G401 (cell line): ENCODE measurements at places on chromosomes 12 and 14. TPM values are rescaled to one million over a fixed set of nuclear protein-coding genes. Genes with fewer than 3 reads are reported as not detected.
A peak's percentile ranks its signal among the peaks of the same experiment; 100 is the strongest.

KRT2 gene
- total RNA-seq = not detected in 2 replicates

BCL2L2 gene
- 16.4 and 17.3 TPM in 2 replicates for total RNA-seq

TUNAR gene
- total RNA-seq = not detected in 2 replicates

PIWIL1 gene
- total RNA-seq = 0.74 and 2.6 TPM in 2 replicates

OR4E2 gene
- not detected in 2 replicates for total RNA-seq

USP30 gene
- total RNA-seq = 20.5 and 21.6 TPM in 2 replicates

DNA sequence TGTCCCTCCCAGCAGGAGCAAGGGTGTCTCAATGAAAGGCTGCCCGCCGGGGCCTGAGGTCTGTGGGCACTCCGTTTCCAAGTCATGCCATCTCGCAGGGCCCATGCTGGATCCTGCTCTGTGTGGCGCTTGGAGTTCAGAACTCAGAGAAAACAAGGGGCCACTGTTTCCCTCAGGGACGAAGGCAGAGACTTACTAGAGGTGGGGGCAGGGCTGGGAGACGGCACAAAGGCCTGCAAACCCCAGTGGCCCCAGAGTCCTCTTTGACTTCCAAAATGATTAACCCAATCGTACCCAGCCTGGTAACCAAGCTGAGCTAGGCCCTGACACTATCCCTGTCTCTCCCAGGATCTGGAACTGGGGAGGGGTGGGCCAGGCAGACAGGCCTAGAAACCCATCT, 95.8 kb downstream of the ITPK1 start:
- DNase-seq = peak; percentile 46

DNA sequence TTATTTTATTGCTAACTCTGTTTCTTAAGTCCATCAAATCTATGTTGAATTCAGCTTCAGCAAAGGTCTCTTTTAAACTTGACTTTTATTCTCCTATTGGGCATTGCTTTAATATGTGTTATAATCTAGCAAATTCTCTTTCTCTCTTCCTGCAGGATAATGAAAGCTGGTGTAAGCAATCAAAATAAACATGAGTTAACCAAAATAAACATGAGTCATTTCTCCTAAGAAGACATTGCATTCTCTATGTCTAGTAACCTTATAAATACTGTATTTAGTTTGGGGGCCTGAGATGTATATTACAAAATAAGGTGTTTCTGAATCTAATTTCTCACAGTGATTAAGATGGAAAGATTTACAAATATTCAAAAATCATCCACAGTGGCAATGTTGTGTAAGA, 739.1 kb upstream of the ATXN7L3B start:
- DNase-seq = no peak

DNA sequence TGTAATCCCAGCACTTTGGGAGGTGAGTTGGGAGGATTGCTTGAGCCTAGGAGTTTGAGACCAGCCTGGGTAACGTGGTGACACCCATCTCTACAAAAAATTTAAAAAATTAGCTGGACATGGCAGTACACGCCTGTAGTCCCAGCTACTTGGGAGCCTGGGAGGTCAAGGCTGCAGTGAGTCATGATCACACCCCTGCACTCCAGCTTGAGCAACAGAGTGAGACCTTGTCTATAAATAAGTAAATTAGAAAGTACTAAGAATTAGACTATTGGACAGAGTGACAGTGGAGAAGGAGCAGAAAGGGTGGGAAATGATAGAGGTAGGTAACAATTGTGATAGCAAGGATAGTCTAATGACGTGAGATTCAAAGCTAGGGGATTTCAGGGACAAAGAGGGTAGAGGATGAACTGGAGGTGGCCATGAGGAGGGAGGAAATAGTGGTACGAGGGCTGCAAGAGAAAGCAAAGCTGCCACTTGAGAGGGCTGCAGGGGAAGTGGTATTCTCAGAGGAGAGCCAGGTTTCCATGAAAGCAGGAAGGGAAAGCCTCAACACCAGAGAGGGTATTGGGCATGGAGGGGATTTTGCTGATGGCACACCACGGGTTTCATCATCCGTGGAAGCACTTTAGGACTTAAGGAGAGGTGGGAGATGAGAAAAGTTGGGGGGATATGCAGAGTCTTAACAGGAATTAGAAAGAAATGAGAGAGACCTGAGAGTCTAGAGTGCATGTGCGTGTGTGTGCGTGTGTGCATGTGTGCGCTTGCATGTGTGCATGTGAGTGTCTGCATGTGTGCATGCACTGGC, 85.6 kb downstream of the SYNE2 start:
- DNase-seq = no peak

- DNase-seq = no peak
Observed at GRCh38 chr14:98890556-98891340, 381.2 kb downstream of the BCL11B start.

- DNase-seq = no peak
Observed at GRCh38 chr14:98721061-98721460, 550.9 kb downstream of the BCL11B start.

DNA sequence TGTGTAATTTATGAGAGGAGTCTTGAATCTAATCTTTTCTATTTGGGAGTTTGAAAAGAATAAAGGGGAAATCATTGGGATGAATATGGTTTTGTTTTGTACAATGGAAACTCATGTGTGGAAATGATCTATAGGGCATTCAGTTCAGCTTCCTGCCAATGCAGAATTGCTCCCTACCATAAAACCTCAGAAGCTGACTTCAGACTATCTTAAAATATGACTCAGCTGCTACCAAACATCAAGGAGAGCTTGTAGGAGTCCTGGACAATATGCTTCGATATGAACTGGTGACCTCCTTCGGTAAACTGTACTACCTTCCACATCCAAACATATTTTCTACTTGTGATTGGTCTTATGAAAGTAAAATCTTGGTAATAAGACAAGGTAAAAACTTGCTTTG, 160.6 kb downstream of the CAPZA3 start:
- DNase-seq = no peak

DNA sequence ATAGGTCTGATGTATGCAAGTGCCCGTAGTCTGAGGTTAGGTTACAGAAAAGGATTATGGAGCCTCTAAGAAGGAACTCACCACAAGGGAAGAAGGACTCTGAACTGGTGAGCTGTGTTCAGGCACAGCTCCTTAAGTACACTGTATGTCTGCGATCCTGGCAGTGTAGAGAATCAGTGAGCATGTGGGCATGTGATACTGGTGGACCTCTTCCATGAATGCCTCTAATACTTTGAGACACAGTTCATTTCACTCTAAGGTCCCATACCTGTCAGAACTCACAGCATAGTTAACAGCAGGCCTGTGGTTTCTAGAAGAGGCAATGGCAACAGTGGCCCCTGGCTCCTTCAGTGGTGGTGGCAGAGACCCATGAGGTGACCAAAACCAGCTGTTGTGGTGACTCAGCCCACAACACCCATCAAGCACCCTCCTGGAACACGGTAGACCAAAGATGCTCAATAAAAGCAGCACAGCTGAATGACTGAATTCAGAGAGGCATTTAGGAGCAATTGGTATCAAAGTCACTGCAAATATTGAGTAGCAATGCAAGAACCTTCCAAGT, 6.9 kb upstream of the OR6J1 start:
- DNase-seq = peak; percentile 67

DNA sequence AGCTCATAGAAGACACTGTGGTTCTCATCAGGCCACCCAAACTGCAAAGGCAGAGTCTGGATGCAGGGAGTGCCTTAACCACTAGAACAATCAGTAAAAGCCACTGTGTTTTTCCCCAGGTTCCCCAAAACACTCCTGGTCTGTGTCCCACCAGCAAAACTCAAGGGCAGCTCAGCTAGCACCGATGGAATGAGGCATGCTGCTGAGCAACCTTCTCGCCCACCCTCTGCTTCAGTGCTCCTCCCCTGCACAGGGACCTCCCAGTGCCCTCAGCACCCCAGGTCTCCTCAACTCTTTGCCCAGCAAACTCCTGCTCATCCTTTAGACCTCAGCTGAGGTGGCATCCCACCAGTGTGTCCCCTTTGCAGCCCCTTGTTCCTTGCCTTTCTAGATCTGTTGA, 4.0 kb downstream of the KRT77 start:
- DNase-seq = no peak

GRCh38 chr14:61530296-61530695, 165.0 kb upstream of the HIF1A start:
- DNase-seq = no peak

- no peak for DNase-seq
Observed at GRCh38 chr12:9786726-9787717, 26.3 kb upstream of the CD69 start.

DNA sequence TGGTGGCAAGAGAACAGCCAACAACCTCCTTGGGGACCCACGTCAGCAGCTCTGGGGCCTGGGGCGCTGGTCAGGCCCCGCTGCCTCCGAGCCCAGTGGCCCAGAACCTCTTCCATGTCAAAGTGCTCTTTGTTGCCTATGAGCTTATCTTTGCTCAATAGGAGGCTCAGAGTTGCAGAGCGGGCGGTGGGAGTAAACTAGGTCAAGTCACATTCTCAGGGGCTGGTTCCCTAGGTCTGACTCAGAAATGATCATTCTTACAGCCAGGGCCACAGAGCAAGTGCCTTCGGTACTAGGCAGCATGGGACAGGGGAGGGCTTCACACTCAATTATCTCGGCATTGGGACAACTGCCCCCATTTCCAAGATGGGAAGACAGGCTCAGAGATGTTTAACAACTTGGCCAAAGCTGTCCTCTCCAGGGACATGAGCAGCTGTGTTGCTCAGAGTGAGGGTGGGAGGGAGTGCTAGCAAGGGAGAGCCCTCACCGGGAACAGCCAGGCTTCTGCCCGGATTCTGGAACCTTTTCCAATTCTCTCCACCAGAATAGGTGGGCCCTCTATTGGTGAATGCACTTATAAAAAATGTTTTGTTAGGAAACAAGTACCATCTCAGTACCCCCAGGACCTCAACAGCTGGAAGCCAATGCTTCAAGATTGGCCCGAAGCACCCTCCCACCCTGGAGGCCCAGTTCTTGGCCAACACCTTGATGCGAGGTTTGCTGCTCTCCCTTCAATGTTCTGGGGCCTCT, 11.9 kb downstream of the SLC25A29 start:
- no peak for DNase-seq

DNA sequence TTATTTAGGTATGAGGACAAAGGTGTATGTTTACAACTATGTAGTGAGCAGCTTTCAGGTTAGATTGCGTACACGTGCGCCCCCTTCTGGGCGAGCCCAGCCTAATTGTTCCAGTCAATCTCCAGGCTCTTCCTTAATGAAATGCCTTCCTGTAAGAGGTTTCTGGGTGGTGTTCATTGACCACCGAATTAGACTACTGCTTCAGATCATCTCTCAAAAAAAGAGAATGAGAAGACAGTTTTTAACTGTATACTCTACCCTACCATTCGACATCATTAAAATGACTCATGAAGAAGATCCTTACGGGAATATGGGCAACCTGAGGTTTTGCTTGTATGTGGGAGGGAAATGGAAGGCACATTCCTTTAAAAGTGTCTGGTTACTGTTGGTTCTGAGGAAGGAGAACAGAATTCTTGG, 2.1 kb downstream of the LUM start:
- peak; percentile 44 for DNase-seq

DNA sequence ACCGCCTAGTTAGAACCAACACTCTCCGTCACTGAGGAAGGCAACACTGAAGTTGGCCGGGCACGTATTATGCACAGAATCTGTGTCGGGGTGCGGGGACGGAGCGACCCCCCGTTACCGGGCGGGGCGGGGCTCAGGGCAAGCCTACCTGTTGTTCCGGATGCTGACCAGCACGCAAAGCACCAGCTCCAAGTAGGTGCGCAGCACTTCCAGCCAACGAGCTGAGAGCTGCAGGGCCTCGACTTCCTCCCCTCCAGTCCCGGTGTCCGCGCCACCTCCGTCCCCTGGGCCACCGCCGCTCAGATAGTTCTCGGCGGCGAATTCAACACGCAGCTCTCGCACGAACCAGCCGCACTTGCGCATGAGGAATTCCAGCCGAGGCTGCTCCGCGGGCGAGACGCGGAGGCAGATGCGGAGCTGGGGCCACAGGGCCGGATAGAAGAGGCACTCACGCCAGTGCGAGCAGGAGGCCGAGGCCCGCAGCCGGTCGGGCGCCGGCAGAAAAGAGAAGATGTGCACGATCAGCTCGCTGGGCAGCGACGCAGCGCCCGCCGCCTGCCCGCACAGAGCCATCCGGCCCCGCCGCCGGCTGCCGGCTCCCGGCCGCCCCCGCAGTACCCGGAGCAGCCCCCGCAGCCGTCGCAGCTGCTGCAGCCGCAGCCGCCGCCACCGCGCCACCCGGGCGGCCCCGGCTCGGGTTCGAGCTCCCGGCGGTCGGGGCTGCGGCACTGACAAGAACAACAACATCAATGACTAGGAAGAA, 636 bp downstream of the FBXO33 start:
- peak; percentile 44 for DNase-seq

GRCh38 chr12:98870504-98870903, 225.4 kb downstream of the APAF1 start:
- no peak for DNase-seq

DNA sequence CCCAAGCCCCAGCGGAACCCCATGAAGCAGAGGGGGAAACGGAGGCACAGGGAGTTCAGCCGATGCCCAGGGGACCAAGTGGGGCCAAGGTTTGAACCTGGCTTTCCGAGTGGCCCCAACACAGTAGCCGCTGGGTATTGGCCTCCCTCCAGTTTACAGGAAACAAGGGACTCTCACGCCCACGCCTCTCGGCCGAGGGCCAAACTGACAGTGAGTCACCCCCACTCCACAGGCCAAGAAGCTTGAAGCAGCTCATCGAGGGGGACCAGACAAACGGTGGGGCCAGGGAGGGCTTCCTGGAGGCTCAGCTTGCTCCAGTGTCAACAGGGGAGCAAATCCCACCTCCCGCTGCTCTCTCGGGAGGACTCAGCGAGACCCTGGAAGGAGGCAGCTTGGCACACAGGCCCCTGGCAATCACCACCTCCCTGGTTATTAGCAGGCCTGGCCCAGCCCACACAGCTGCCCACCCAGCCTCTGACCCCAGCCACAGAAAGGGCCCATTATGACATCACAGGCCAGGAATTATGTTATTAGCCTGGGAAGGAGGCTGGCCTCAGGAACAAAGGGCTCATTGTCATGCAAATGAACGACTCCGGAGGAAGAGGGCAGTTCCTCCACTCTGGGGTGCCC, 54.6 kb downstream of the NCOR2 start:
- DNase-seq = no peak

GRCh38 chr14:103801459-103801858, 45.9 kb downstream of the PPP1R13B start:
- no peak for DNase-seq

GRCh38 chr12:14113031-14113430, 131.6 kb upstream of the GRIN2B start:
- DNase-seq = no peak

- peak; percentile 4 for DNase-seq
Observed at GRCh38 chr14:106308839-106309389, 782.5 kb downstream of the TMEM121 start.

DNA sequence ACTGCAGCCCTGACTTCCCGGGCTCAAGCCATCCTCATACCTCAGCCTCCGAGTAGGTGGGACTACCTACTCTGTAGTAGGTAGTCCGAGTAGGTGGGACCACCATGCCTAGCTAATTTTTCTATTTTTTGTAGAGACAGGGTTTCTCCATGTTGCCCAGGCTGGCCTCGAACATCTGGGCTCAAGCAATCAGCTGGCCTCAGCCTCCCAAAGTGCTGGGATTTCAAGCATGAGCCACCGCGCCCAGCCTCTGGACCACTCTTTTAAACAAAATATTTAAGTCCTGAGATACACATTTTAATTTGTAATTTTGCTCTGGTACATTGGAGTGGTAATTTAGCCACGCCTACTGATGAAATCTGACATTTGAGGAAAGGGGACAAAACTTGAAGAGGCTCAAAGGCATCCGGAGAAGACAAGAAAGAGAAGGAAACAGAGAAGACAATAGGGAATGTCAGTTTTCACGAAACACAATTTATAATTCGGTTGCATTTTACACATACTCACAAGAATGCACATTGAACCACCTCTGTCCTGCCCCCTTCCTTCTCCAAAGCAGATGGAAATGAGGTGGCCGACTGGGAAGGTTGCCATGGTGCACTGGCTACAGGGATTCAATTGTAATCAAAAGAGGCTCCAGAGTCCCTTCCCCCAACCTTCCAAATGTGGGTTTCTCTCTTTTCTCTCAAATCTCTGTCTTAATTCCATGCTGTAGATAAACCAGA, 9.7 kb upstream of the TUBA1A start:
- peak; percentile 76 for DNase-seq
